ENCODE measurements at places on chromosomes 13 and 19.

DNA sequence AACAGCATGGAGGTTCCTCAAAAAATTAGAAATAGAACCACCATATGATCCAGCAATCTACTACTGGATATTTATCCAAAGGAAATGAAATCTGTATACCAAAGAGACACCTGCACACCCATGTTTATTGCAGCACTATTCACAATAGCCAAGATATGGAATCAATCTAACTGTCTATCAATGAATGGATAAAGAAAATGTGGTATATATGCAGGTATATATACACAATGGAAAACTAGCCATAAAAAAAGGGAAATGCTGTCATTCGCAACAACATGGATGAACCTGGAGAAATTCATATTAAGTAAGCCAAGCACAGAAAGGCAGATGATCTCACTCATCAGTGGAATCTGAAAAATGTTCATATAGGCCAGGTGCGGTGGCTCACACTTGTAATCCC lies 2.5 kb downstream of the ZNF780B start:
- no peak for DNase-seq

- no peak for DNase-seq
Measured at GRCh38 chr13:75010941-75011340, 471.0 kb downstream of the TBC1D4 start.

GRCh38 chr13:51000061-51000460 lies 90.5 kb downstream of the RNASEH2B start:
- DNase-seq: no peak

DNA sequence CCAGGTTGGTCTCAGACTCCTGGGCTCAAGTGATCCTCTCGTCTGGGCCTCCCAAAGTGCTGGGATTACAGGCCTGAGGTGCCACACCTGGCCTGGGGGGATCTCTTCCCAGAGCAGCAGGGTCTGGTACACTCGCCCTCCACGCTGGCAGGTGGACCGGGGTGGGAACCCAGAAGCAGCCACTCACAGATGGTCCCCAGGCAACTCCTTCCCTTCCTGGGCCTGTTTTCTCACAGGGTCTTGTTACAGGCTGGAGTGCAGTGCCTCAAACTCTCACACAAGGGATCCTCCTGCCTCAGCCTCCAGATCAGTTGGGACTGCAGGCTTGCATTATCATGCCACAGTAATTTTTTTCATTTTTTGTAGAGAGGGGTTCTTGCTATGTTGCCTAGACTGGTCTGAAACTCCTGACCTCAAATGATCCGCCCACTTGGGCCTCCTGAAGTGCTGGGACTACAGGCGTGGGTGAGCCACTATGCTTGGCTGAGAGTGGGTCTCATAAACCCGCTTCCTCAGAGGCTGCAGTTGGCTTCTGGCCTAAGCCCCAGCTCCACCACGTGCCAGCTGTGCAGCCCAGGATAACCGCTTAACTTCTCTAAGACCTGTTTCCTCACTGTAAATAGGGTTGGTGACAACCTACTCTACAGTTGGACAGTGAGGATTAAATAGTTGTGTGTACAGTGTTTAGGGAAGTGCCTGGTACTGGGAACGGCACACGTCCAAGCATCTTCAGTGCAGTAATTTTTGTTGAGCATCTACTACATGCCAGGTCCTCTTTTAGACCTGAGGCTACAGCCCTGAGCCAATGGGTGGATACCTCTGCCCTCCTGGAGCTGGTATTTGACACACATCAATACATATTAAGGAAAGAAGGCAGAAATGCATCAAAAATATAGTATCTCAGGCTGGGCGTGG lies 871 bp upstream of the CCER2 start:
- DNase-seq: no peak

DNA sequence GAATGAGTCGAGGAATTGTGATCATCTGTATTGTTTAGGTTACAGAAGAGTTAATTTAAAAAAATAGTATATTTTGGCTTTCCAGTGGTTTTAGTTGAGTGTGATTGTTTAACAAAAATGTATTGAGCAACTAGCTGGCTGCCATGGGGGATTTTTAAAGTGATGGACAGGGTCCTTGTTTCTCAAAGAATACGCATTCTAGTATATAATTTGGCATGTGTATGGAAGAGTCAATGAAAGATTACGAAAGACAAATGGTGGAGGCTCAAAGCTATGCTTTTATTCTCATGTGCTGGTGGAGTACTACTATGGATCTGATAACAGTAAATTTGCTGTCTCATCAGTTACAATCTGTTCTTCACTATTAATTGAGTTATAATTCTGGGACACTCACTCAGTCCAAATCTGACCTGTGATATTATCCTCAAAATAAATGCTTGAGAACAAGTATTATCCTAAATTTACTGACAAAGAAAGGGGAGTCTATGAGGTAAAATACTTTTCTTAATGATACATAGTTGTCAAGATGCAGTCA lies 240.0 kb downstream of the GPC6 start:
- no peak for DNase-seq

DNA sequence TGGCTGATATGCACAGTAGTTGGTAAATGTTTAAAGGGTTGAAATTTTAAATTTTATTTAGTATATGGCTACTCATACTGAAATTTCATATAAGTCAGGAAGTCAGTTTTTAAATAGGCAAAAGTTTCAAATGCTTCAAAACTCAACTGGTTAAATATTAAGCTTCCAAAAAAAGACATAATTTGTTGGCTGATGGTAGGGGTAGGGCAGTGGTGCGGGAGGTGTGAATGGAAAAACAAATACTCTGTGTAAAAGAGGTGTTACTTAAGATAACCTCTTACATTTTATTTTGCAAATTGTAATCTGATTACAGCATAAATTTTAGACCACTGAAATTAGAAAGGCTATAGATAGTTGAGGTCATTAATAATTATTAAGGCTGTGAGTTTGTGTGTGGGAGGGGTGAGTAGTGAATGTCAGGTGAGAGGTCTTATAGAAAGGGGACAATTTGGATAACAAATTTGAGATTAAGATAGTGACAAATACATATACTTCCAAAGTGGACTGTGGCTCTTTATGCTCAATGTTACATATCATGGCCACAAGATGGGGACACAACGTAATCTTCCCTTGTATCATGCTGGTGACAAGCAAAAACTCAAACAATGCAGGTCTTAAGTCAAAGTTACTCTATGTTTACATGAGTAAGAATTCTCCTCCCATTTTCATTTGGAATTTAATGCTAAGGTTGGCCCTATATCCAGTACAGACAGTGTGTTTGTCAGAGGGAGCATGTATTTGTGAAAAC lies 36.6 kb upstream of the OXGR1 start:
- peak; percentile 51 for DNase-seq

GRCh38 chr19:51546650-51547396 lies 15.4 kb upstream of the SIGLEC6 start:
- DNase-seq: peak; percentile 15

DNA sequence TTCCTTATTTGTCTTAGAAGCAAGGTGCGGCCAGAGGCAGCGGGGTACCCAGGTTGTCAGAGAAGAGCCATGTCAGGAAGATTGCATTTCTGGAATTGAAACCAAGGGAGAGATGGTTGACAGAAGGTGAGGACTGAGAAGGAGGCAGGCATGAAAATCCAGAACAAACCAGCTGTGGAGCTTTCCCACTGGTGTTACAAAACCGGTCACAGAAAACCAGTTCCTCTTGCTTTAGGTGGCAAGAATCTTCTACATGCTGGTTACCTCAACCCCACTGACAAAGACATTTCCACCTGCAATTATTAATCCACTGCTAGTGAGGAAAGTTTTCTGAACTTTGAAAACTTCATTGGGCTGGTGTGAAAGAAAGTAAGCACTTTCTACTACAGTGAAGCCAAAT lies 64.0 kb upstream of the MED4 start:
- no peak for DNase-seq

GRCh38 chr13:101382086-101382485 lies 34.2 kb downstream of the NALCN start:
- no peak for DNase-seq

- DNase-seq: peak; percentile 37
Measured at GRCh38 chr13:84405286-84405685, 523.0 kb upstream of the SLITRK1 start.

DNA sequence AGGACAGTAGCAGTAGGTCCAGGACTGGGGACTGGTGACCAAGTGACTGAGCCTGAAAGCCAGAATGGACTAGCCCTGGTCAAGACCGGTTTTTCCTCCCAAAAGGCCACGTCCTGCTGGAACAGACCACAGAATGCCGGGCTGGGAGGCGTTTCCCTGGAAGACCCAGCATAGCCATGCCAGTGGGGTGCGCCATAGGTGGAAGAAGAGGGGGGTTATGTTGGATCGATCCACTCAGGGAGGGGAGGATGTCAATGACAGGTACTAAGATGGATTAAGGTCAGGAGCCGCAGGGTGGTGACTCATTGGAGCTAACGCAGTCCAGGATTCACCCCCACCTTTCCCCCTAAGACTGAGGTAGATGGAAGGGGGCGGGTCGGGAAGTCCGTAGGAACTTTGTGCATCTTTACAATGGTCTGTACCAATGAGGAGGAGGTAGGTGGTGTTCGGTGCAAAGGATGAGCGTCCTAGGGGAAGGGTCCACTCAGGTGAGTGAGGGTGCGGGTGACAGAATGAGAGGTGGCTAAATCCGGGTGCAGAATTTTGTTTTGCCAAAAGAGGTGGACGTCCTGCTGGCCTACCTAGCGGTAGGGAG lies 21.0 kb downstream of the VASP start:
- DNase-seq: peak; percentile 45

DNA sequence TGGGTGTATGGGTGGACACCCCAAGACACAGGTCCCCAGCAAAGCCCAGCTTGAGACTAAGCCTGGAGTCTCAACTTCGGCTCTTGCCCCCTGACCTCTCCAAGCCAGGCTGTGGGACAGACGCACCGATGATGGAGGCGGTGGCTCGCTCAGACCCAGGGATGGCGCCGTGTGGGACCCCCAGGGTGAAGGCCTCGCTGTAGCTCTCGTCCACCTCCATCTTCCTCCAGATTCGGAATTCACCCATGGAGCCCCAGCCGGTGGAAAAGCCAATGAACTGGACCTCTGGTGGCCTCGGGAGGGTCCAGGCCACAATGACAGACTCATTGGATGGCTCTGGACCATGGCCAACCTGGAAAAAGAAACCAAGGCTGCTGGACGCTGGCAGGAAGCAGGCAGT lies 39.1 kb downstream of the F2RL3 start:
- no peak for DNase-seq

DNA sequence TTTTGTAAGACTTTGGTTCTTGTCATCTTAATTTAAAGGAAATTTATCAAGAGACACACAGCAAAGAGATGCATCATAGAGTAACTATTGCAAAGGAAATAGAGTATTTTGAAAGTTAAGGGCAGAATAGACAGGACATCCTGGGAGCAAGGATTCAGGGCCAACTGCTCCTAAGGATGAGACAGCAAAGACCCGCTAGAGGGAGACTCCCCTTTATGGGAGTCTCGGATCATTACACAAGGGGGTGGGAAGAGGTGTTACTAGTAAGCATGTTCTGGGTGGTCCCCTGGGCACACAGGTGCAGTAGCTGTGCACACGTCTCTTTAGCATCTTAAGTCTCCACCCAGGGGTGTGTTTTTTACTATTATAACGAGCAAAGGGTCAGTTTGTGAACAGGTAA lies 9.6 kb downstream of the ZSCAN5C start:
- DNase-seq: no peak

- no peak for DNase-seq
Measured at GRCh38 chr13:37118016-37118415, 12.6 kb upstream of the CSNK1A1L start.

GRCh38 chr13:79528759-79529191 lies 47.8 kb downstream of the NDFIP2 start:
- peak; percentile 50 for DNase-seq

GRCh38 chr19:50300814-50301606 lies 28.2 kb downstream of the KCNC3 start:
- peak; percentile 76 for DNase-seq

GRCh38 chr19:39660661-39661060 lies 4.9 kb downstream of the LGALS16 start:
- DNase-seq: no peak

DNA sequence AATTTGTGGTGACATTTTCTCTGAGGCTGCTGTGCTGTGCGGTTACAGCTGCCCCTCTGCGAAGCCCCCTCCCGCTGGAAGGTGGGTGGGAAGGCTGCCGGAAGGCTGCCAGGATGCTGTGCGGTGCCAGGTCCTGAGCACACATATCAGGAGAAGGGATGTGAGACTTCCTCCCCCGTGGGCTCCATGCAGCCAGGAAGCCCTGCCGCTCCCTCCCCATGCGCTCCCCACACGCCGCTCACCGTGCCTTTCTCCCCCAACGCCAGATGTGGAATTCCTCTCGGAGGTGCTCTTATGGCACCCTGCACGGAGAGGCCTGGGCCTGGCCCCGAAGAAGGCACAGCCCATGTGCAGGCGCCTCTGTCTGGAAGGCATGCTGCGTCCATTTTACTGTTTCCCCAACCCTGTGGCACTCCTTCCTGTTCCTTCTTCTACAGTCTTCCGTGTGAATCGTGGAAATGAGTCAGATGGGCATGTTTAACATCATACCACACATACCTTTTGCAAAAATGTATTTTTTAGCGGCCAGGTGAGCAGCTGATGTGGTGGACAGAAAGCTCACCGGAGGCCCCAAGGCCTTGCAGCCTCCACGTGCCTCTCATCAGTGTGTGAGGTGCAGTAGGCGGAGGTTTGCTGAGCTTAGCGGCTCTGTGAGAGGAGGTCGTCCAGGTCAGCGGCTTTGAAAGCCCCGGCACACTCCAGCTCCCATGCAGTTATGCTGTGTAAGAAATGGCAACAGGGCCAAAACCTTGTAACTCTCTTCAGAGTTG lies 88.0 kb downstream of the ATP11A start:
- DNase-seq: no peak

DNA sequence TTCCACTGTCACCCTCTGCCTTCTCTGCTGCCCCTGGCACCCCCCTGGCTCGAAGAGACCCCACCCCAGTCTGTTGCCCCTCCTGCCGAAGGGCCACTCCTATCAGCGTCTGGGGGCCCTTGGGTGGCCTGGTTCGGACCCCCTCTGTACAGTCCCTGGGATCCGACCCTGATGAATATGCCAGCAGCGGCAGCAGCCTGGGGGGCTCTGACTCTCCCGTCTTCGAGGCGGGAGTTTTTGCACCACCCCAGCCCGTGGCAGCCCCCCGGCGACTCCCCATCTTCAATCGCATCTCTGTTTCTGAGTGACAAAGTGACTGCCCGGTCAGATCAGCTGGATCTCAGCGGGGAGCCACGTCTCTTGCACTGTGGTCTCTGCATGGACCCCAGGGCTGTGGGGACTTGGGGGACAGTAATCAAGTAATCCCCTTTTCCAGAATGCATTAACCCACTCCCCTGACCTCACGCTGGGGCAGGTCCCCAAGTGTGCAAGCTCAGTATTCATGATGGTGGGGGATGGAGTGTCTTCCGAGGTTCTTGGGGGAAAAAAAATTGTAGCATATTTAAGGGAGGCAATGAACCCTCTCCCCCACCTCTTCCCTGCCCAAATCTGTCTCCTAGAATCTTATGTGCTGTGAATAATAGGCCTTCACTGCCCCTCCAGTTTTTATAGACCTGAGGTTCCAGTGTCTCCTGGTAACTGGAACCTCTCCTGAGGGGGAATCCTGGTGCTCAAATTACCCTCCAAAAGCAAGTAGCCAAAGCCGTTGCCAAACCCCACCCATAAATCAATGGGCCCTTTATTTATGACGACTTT lies 2.0 kb downstream of the ZFP36 start:
- DNase-seq: peak; percentile 56

DNA sequence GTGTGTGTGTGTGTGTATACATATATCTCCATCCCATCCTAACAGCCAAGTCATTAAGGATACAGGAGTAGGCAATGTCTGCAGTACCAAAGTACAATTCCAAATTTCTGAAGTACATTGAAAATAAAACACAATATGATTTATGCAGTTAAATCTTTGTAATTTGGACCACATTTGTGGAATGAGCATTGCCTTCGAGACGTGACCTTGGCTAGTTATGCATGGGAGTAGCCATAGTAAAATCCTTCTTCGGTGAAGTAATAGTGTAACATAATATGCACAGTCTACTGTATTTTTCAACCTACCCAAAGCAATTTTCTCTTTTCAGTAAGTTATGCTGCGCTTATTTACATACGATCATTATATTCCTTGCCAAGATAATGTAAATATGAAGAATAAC lies 665.7 kb upstream of the GPC6 start:
- DNase-seq: no peak
